Thoracic aorta (tissue), 2 donors: ENCODE measurements at places on chromosomes 7 and 10. TPM values are rescaled to one million over a fixed set of nuclear protein-coding genes. Genes with fewer than 3 reads are reported as not detected.

The SFMBT2 gene
- 8.5 TPM for total RNA-seq

The OR2A1 gene
- not detected for total RNA-seq

The GJC3 gene
- total RNA-seq = 2.6 TPM

The SHH gene
- total RNA-seq = 0.28 TPM

The FGL2 gene
- 242 TPM for total RNA-seq

The CALML3 gene
- total RNA-seq = not detected

The ADIRF gene
- total RNA-seq = 318 TPM

The MAT1A gene
- not detected for total RNA-seq

The COL1A2 gene
- total RNA-seq = 1,117 TPM

The SSC4D gene
- 3.2 TPM for total RNA-seq

The NPC1L1 gene
- 0.85 TPM for total RNA-seq

The SPDYE9 gene
- not detected for total RNA-seq
